Caudate nucleus (tissue), 63 donors: ENCODE measurements at places on chromosomes 5 and 9.

DNA sequence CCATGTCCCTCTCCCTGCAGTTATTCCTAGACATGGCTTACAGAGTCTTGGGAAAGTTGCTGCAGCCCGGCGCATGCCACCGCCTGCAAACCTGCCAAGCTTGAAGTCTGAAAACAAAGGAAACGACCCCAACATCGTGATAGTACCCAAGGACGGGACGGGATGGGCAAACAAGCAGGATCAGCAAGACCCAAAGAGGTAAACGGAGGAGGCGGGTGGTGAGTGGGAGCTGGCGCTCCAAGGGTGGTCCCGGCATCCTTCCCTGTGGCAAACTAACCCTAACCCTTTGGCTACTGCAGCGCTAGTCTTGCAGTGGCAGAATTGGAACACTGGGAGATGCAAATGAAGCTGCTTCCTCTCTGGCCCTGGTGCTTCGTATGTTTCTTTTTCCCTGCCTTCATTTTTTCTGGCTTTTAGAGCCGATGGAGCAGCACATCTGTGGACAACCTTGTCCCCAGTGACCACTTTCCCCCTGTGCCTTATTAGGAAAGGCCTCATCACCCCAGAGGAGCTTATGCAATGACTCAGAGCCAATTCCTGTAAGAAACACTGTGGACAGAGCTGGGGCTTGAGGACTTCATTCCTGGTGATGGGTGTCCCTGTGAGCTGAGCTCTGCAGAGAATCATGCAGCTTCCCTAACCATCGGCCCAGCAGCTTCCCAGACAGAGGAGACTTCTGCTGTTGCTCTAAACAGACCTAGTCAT lies 38.9 kb downstream of the PRRC2B start:
- DNase-seq, result no peak

- no peak for DNase-seq
These were observed 94.1 kb downstream of the DENND1A start for GRCh38 chr9:123835821-123836220.

- DNase-seq, result no peak
These were observed 73.4 kb downstream of the FBXO38 start for GRCh38 chr5:148457183-148457620.

DNA sequence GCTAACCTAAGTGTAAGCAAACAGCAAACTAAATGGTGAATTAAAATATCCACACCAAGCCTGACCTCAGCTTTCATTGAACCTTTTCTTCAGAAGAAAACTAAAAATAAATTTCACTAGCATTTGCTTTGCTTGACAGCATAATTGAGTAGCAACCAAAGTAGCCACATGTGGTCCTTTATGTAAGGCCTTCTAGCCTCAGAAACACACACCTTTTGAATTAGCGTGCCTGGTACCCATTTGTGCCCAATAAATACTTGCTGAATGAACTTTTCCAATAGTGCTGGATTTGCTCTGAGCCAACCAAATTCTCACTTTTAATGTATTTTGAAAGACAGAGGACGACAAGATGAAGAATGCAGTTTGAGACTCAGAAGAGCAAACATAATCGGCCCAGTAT lies 2.1 kb upstream of the NIPBL start:
- no peak for DNase-seq

GRCh38 chr5:173744551-173744950 lies 128.1 kb upstream of the BOD1 start:
- DNase-seq, result no peak

DNA sequence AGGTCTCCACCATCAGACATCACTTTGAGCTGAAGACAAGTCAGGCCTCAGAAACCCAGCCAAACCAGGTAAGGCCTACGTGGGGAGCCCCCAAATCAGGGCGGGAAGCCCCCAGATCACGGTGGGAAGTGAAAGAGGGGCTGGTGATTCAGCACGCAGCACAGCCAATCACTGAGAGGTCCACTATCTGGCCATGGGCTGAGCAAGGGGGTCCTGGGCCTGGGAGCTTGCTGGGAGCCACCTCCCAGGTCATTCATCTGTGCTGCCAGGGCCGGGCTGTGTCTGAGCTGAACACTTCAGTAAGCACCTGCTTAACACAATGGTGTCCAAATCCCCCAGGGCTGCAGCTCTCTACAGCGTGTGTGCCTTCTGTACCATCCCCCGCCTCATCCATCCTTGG lies 15.5 kb downstream of the MED10 start:
- DNase-seq, result no peak

DNA sequence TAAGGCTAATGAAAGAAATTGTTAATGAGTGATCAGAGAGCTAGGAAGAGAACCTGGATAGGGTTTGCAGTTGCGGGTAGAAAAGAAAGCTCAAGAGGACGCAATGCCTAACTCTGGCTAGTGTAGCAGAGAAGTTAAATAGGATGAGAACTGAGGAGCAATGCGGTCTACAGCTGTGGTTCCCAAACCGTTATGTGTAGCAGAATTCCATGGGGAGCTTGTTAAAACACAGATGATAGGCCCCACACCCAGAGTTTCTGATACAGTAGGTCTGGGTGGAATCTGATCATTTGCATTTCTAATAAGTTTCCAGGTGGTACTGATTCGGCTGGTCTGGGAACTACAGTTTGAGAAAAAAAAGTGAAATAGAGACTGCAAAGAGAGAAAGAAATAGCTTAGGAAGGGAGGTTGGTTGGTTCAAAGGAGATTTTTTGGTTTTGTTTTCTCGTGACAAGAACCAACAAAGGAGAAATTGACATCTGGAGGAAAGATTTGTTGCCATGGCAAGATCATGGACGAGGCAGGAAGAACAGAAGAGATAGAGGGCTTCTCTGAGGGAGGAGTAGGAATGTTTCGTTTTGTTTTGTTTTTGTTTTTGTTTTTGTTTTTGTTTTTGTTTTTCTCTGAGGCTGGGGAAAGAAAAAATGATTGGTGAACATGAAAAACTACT lies 276.1 kb downstream of the ARRDC3 start:
- DNase-seq, result no peak

DNA sequence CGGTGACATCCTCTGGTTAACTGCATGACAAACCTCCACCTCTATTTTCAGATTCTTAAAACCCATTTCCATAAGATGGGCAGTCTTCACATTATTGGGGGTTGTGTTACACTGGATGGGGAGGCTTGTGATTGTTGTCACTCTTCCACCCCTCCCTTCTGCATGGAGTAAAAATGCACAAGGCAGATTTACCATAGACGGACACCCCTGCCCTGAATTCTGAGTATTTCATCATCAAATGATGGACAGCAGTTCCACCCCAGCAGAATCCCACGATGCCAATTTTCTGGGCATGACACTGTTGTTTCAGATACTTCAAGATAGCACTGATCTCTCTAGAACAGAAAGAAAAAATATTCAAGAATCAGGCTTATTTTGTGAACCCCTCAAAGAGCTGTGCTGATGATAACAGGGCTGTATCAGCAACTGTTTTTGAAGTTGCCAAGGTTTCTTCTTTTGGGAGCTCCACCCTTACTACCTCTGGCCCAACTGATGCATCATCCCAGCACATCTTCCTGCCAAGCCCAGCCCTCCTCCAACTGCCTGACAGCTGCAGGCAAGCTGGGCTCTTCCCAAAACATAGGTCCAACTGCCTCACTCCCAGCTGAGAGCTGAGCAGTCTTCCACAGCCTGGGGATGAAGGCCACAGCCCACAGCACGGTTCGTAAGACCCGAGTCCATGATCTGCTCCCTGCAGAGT lies 21.4 kb downstream of the CMBL start:
- DNase-seq, result no peak

DNA sequence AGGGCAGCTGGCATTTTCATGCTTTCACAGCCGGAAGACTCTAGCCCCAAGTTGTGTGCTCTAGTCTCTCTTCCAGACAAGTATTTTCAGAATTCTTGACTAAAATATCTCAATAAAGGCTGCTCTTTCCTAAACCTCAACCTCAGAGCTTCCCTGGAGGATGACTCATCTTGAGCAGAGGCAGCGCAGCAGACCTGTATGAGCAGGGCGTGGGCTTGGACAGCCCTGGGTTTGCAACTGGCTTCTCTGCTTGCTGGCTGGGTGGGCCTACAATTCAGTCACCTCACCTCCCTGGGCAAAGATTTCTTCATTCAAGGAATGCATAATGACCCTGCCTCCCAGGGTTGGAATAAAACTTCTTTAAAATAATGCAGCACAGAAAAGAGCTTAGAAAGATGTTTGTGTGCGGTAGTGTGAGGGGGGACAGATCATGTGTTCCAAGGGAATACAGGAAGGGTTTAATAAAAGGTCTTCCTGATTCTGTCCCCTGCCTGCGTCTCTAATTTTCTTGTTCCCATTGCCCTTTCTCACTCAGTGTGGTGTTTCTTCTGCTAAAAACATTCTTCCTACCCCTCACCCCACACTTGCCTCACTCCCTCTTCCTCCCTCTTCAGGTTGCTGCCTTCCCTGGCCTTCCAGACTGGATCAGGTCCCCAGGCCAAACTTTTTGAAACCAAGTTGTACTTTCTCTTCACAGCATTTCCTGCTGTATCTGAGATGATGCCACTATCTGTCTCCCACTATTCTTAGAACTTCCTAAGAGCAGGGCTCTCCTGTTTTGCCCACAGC lies 39.4 kb upstream of the MAP1B start:
- no peak for DNase-seq

DNA sequence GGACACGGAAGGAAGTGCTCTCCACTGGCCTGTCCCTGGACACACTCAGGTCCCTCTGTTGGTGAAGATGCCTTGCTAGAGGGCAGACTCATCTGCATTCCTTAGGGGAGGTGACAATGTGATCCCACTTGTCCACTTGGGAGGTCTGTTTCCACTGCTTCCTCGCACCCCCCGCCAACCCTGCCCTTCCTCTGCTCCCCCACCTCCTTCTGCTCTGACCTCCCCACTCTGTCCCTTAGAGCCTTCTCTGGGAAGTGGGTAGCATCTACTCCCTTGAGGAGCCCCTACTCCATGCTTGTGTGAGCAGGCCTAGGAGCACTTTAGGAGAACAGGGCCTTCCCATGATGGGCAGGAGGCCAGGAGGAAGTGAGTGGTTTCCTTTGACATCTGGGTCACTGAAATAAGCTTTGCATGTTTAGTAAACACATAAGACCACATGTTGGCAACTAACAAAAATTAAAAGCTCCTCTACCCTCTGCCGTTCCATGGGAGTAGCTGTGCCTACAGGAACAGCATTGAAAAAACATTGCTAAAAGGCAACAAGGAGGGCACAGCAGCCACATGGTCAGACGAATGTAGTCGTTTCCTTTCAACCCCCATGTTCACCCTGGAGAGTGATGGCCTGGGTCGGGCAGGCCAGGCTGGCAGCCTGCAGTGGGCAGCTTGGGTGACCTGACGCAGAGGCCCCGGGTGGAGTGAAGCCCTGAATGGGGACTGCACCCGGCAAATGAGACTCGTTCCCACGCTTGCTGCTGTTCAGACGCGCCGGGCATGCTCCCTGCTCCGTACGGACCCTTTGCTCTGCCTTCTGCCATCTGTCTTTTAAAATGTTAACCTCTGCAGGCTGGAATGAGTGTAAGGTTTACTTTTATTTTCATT lies 634.0 kb downstream of the IRX1 start:
- no peak for DNase-seq

- no peak for DNase-seq
These were observed 122.6 kb downstream of the FBXL17 start for GRCh38 chr5:108259306-108259705.

DNA sequence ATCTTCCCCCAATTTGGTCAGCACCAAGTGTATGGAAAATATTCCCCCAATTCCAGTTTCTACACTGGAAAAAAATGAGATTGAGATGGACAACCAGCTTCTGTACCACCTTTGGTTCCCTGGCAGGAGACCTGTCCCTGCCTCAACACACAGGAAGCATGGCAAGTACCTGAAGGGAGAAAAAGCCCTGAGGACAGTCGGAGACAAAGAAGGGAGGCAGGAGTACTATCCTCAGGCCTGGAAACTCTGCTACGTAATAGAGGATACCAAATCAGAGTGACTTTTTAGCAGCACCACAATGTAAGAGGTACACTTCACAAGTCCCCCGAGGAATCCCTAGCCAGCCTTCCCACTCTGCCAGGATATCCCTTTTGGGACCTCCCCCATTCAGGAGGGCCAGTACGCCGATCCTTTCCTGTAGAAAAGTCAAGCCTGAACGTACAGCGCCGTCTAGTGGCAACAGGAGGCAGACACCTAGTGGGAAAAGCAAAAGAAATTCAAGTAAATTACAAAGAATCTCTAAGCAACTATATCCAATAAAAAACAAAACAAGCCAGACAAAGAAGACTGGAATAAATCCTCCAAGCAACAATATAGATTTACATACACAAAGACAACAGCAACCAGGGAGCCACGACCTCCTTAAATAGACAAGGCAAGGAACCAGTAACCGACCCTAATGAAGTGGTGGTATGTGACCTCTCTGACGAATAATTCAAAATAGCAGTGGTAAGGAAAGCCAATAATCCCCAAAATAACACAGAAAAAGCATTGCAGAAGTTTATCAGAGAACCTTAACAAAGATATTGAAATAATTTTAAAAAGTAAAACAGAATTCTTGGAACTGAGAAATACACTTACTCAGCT lies 63.3 kb upstream of the SLCO6A1 start:
- no peak for DNase-seq

GRCh38 chr9:16670791-16671190 lies 199.7 kb downstream of the BNC2 start:
- DNase-seq, result no peak

- DNase-seq, result peak; percentile 19
These were observed 26.1 kb upstream of the IFNK start for GRCh38 chr9:27497883-27498417.

GRCh38 chr9:90722071-90722470 lies 79.4 kb upstream of the DIRAS2 start:
- DNase-seq, result no peak

- DNase-seq, result no peak
These were observed 32.8 kb upstream of the GALNT10 start for GRCh38 chr5:154157483-154158378.

DNA sequence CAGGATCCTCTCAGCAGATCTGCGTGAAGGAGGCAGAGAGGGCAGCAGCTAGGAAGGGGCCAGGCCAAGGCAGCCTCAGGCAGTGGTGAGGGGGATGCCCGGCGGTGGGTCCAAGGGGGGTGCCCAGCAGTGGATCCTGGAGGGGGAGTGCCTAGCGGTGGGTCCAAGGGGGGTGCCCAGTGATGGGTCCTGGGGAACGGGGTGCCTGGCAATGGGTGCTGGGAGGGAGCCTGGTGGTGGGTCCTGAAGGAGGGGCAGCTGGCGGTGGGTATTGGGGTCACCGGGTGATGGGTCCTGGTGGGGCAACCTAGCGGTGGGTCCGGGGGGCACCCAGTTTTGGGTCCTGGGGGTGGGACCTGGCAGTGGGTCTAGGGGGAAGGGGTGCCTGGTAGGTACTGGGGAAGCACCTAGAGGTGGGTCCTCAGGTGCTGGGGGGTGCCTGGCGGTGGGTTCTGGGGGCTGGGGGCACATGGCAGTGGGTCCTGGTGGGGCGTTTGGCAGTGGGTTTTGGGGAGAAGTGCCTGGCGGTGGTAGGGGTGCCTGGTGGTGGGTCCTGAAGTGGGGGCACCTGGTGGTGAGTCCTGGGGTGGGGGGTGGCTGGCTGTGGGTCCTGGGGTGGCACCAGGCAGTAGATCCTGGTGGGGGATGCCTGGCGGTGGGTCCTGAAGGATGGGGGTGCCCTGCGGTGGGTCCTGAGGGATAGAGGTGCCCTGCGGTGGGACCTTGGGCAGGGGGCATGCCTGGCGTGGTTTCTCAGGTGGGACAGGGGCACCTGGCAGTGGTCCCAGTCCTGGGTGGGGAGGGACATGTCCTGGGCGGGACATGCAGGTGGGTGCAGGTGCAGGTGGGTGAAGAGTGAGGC lies 1.9 kb downstream of the LRRC14B start:
- no peak for DNase-seq
